ENCODE measurements at places on chromosomes 2 and 18. TPM values are rescaled to one million over a fixed set of nuclear protein-coding genes. Genes with fewer than 3 reads are reported as not detected.

GRCh38 chr18:58966005-58966677 lies 101.5 kb downstream of the ZNF532 start:
- H3K27me3 ChIP-seq = no peaks in the 10 kb centered on the region
- peak overlapping the region; percentile 36 for H3K27ac ChIP-seq
- H3K36me3 ChIP-seq = peaks cover 16% of the 10 kb centered on the region
- no peak overlapping the region for H3K4me3 ChIP-seq
- no peak for DNase-seq
- peaks cover 20% of the 10 kb centered on the region for H3K4me1 ChIP-seq

DNA sequence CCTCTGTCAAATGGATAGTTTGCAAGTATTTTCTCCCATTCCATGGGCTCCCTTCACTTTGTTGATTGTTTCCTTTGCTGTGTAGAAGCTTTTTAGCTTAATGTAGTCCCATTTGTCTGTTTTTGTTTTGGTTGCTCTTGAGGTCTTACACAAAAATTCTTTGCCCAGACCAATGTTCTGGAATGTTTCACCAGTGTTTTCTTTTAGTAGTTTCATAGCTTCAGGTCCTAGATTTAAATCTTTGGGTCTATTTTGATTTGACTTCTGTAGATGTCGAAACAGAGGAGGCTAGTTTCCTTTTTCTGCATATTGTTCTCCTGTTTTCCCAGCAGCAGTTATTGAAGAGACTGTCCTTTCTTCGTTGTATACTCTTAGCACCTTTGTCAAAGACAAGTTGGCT lies 351.6 kb downstream of the PTPRM start:
- DNase-seq = no peak
- peaks cover 5% of the 10 kb centered on the region for H3K36me3 ChIP-seq
- H3K4me3 ChIP-seq = peak overlapping the region; percentile 38
- H3K27me3 ChIP-seq = no peaks in the 10 kb centered on the region
- peaks cover 72% of the 10 kb centered on the region for H3K4me1 ChIP-seq

Gene SERPINB3
- total RNA-seq = not detected

GRCh38 chr18:3626929-3627458 lies 177.0 kb downstream of the TGIF1 start:
- no peak for DNase-seq
- peaks cover 47% of the 10 kb centered on the region for H3K4me1 ChIP-seq
- H3K27ac ChIP-seq = peak overlapping the region; percentile 51

Gene ZNF512
- 43.6 TPM for total RNA-seq

- H3K4me1 ChIP-seq = peaks cover 41% of the 10 kb centered on the region
- H3K27ac ChIP-seq = peak overlapping the region; percentile 35
- no peaks in the 10 kb centered on the region for H3K27me3 ChIP-seq
- H3K4me3 ChIP-seq = no peak overlapping the region
- DNase-seq = no peak
Measured at GRCh38 chr2:189024901-189025618, 50.9 kb downstream of the COL3A1 start.

Gene ACTG2
- 191 TPM for total RNA-seq

DNA sequence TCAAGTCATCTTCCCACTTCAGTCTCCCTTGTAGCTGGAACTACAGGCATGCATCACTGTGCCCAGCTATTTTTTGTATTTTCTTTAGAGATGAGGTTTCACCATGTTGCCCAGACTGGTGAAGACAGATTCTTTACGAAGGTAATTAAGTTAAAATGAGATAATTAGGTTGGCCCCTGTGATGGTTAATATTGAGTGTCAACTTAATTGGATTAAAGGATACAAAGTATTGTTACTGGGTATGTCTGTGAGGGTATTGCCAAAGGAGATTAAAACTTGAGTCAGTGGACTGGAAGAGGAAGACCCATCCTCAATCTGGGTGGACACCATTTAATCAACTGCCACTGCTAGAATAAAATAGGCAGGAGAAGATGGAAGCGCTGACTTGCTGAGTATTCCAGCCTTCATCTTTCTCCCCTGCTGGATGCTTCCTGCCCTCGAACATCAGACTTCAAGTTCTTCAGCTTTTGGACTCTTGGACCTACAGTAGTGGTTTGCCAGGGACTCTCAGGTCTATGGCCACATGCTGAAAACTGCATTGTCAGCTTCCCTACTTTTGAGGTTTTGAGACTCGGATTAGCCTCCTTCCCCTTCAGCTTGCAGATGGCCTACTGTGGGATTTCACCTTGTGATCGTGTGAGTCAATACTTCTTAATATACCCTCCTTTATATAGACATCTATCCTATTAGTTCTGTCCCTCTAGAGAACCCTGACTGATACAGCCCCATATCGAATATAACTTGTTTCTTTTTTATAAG lies 269.1 kb downstream of the TMX3 start:
- H3K36me3 ChIP-seq = no peaks in the 10 kb centered on the region
- no peak overlapping the region for H3K4me3 ChIP-seq
- H3K4me1 ChIP-seq = peaks cover 3% of the 10 kb centered on the region

Gene ELOA2
- total RNA-seq = not detected

DNA sequence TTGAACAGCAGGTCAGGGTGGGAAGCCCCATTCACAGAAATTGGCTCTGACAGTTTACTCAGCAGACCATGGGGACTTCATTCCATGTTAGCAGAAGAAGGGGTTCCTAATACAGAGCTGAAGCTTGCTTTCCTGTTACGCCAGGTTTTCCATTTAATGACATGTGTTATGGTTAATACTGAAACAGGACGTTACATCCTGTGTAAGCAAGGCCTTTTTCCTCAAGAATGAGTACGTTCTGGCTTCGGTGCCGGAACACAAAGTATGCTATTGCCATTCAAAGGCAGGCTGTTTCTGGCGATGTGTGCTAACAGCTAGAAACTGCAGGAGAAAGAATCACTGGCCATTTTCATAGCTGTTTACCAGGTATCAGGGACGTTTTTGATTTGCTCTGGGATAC lies 190.4 kb downstream of the SNTG2 start:
- no peak overlapping the region for H3K4me3 ChIP-seq
- DNase-seq = no peak
- H3K4me1 ChIP-seq = no peaks in the 10 kb centered on the region
- H3K27ac ChIP-seq = no peak overlapping the region
- no peaks in the 10 kb centered on the region for H3K27me3 ChIP-seq
- no peaks in the 10 kb centered on the region for H3K36me3 ChIP-seq

DNA sequence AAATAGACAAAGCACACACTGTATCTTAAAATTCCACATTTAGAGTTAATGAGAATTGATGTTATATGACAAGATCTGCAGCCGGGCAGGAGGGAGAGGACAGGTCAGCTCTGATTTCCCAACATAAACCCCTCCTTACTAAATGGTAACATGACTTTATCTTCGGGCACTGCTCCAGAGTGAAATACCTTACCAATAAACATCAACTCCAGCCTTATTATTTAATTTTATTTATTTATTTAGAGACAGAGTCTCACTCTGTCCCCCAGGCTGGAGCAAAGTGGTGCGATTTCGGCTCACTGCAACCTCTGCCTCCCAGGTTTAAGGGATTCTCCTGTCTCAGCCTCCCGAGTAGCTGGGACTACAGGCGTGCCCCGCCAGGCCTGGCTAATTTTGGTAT lies 1.7 kb downstream of the CYB5A start:
- no peak overlapping the region for H3K27ac ChIP-seq
- peak overlapping the region; percentile 95 for H3K4me3 ChIP-seq
- H3K36me3 ChIP-seq = no peaks in the 10 kb centered on the region
- no peak for DNase-seq
- peaks cover 33% of the 10 kb centered on the region for H3K4me1 ChIP-seq

DNA sequence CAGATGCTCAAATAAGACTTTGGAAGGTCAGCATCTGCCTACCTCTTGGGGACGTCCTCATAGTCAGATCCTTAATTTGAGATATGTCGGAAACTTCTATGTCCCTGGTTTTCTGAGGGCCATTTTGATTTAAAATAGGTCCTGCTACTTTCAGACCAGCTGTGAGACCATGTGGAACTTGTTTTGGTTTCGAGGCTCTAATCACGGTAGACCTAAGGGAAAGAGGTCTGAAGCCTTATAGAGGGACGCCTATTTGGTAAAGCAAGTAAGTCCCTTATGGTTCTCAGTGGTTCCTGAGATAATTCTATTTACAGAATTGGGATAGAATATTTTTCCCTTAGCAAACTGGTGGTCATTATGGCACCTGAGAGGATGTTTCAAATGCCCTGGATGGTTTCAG lies 75.1 kb downstream of the RFTN2 start:
- H3K4me1 ChIP-seq = no peaks in the 10 kb centered on the region
- DNase-seq = no peak
- H3K36me3 ChIP-seq = peaks cover 19% of the 10 kb centered on the region
- no peaks in the 10 kb centered on the region for H3K27me3 ChIP-seq

Gene GPR45
- total RNA-seq = not detected

All from osteocyte (in vitro differentiated cells).